ENCODE measurements at places on chromosomes 4 and X.

DNA sequence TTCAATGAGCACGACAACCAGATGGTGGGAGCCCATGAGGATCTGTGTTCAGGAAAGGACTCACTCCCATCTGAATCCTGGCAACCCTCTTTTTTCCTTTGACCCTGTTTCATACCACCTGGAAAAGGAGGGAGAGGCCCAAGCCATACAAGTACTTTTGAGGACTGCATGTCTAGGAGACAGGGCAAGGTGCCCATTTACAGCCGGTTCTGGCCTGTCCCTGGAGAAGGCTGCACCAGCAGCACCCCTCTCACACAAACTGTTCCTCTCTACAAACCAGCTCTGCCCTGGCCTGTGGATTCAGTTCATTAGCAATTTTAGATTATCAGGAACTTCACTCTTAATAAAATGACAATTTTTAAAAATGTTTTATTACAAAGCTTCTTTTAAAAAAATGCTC lies 57.5 kb downstream of the HADH start:
- no peak for DNase-seq

DNA sequence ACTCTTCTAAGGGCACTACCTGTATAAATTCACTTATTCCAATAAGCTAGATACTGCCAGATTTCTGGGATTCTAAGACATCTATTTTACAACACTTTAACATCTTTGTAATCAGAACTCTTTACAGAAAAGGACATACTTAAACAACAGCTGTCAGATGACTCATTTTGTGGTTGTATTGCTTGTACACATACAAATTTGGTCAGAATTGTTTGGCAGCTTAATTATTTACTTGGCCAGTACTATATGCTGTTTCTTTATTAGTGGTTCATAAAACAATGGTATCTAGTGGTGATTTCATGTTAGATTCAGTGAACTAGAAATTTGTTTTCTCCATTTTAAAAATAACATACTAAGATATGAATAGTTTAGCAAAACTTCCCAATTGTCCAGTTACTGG lies 27.2 kb downstream of the PALLD start:
- DNase-seq, result no peak

- DNase-seq, result no peak
These were observed 136.2 kb upstream of the BMPR1B start for GRCh38 chr4:94621491-94622080.

DNA sequence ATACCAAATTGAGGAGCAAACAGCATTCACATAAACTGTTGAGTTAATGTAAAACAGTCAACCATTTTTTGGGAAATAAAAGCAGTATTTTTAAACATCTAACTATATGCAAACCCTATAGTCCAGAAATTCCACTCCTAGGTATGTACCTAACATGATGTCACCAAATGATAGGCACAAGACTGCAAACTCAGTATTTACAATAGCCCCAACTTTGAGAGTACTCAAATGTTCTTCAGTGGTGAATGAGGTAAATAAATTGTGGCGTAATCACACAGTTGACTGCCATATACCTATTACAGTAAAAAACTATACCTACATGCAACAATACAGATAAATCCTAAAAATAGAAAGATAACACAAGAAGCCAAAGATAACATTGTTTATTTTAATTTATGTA lies 1243.8 kb upstream of the ADGRL3 start:
- DNase-seq, result no peak

DNA sequence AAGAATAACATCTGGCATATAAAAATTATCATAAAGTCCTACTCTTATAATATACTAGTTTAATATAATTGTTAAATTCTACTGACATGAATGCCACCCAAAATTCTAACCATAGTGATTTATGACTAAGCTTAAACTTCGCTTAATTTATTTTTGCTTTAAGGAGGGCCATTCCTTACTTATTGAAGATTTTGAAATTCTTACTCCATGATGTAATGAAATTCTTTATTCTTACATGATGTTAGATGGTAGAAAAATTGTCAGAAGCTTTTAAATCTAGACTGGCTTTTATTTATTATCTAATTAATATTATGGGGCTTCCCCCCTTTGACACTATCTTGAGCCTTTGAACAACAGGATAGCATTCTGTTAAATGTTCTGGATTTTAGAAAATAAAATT lies 19.5 kb upstream of the SUPT20HL2 start:
- DNase-seq, result no peak

DNA sequence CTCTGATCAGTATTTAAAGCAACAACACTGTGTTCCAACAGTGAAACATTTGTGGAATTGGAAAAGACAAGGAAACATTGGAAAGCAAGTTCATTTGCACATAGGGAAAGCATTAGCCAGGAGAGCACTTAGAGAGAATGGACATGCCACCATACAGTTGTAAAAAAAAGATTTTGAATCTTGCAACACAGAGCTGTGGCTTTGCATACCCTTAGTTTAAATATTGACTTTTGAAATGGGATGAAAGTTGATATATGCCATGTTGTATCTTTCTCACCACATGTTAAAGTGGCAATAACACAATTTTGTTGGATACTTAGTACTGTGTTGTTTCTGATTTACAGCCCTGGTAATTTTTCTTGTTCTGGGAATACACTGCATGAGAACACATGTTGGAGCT lies 208.1 kb downstream of the BMPR1B start:
- DNase-seq, result no peak

DNA sequence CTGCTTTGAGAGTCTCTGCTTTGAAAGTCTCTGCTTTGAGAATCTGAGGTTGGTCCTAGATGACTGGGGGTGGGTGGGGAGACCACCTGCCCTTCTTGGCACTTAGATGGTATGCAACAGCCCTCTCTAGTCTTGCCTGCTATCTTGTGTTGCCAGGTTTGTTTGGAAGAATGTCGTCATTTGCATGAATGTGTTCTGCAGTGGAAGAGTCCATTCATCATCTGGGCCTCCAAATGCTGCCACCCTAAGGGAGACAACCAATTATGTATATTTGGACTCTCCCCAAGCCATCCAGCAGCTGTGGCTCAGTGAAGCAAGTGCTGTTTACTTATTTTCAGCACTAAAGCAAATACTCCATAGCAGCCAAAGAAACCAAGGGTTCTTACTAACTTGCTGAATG lies 44.6 kb upstream of the TRPC5OS start:
- DNase-seq, result no peak

GRCh38 chrX:69319376-69319775 lies 154.1 kb upstream of the PJA1 start:
- no peak for DNase-seq

Data from activated CD8-positive, alpha-beta memory T cell treated with anti-CD3 and anti-CD28 coated beads, Interleukin-2, amount 50 U/mL, for 48 hours (primary cell).